ENCODE measurements at places on chromosomes 12 and 14.

DNA sequence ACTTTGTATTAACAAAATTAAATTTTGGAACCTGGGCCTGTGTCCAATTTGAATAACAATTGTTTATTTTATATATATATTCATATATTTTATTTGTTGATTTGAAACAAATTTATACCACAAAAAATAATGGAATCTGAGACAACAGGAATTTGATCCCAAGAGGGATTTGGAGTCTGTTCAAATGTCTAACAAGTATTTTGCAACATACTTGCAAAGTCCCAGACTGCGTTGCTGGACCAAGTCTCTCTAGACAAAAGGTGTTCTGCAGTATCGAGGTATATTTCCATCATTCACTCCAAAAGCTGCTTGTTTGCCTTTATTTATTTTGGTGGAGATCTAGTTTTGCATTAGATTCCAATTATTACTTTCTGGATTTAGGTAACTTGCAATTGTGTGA lies 68.7 kb upstream of the PTPRR start:
- no peak for DNase-seq

- no peak for DNase-seq
Observed at GRCh38 chr12:114848666-114849065, 164.7 kb upstream of the TBX3 start.

- DNase-seq = no peak
Observed at GRCh38 chr12:53975064-53975471, 314 bp upstream of the HOTAIR start.

GRCh38 chr14:60277605-60278190 lies 28.7 kb downstream of the PPM1A start:
- DNase-seq = no peak

DNA sequence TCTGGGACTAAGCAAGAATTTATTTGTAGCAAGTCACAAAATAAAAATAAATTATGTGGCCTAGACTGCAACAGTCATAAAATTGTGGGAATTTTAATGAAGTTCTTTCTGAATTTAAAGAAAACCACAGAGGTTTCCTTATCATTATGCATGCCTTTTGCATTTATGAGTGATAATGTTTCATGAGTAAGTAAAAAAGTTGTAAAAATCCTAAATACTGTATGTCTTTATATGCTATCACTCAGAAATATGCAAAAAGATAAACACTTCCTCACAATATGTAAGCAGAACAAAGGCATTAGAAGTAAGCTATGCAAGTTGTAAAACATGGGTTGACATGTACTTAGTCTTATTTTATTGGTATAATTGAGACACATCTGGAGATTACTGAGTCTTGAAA lies 239.4 kb upstream of the PDE3A start:
- DNase-seq = no peak

DNA sequence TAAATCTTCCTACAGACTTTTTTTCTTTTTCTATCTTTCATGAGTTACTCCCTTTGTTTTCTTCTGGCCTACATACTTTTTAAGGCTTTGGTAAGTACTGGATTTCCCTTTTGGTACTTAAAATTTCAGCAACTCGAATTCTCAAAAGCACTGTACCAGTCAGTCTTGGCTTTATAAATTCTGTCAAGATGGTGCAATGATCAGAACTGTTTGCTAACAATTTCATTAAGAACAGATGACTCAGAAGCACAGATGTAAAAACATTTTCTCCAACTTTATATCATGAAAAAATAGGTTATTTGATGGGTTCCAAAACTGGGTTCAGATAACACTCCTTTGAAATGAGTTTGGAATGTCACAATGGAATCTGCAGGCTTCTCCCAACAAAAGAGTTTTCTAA lies 1961.8 kb upstream of the FLRT2 start:
- DNase-seq = no peak

DNA sequence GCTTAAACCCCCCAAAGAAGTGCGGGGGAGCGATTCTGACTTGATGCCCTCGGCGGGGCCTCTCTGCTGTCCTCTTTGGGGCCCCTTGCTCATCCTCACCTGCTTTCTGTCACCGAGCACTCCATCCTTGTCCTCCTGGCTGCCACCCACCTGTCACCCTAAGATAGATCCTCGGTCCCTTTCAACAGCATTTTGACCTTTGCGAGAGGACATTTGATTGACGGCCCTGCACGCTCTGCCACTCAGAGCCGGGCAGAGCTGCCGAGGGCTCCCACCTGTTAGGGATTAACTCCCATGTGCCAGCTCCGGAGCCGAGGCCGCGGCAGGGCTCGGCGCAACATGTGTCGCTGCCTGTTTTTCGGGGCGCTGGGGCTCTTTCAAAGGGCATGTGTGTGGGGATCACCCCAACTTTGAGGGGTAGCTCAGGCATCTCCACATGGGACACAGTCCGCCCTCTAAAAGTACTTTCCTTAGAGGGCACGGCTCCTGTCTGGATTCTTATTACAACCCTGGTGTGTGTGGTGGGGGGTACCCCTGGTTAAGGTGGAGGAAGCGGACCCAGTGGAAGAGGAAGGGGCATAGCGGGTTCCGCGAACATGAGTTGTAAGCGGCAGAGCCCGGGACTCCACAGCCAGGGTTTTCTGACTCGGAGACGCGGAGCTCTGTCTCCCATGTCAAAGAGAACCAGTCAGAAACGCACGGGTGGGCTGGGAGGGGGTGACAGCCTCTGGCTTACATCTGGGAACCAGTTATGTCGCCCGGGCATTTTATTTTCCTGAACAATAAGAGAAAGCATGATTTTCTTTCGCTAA lies 811 bp upstream of the MEG3 start:
- no peak for DNase-seq

GRCh38 chr14:50040401-50040775 lies 76.0 kb downstream of the VCPKMT start:
- DNase-seq = no peak

DNA sequence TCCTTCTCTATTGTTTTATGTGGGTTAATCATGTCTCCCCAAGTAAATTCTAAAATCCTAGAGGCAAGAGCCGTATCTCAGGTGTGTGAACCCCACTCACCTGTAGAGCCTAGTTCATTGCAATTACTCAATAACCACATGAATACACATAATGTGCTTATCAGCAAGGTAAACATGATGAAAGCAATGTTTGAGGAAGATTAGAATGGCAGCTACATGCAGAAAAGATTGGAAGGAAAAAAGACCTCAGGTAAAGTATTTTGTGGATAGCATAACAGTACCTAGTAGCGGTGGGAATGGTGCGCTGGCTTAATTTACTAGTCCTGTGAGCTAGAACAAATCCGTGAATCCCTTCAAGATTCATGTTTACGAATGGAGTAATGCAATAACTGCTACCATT lies 5.3 kb upstream of the KRAS start:
- no peak for DNase-seq

DNA sequence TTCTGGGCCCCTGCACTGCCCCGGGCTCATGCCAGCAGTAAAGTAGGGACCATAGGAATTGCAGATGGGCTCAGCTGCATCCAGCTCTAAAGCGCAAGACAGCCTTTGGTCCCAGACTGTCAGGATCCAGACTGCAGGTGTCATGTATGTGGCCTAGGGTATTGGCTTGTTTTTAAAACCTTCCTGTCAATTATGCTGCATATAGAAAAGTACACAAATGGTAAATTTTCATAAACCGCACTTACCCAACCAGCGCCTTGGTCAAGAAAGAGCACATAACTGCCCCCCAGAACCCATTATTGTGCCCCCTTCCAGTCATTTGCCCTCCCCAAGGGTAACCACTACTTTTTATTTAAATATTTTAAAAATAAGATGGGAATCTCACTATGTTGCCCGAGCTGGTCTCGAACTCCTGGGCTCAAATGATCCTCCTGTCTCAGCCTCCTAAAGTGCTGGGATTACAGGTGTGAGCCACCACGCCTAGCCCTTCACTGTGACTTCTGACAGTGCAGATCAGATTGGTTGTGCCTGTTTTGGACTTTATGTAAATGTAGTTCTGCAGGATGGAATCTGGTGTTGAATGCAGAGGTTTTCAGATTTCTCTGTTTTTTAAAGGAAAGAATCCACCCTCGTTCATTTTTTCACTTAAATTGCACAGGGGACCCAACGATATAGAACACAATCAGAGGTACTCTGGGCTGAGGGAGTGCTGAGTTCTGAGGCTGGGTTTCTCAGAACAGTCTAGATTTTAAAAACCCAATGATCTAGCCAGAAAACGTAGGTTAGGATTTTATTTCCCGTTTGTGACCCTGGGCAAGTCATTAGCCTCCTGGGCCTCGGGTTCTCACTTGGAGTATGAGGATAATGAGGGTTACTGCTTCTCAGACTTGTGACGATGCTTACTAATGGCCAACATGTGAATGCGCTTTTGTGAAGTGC lies 6.7 kb downstream of the NR4A1 start:
- DNase-seq = no peak

DNA sequence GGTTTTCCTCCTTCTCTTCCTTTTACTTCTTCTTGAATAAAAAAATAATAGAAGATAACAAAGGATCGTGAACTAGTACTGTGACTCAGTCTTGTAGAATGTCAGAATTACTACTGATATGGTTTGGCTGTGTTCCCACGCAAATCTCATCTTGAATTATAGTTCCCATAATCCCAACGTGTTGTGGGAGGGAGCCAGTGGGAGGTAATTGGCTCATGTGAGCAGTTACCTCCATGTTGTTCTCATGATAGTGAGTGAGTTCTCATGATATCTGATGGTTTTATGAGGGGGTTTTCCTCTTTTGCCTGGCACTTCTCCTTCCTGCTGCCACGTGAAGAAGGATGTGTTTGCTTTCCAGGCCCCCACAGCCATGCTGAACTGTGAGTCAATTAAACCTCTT lies 549.6 kb downstream of the DIO2 start:
- DNase-seq = no peak

GRCh38 chr12:104866291-104866690 lies 91.8 kb downstream of the SLC41A2 start:
- no peak for DNase-seq

- DNase-seq = no peak
Observed at GRCh38 chr14:89053303-89053702, 228.9 kb downstream of the TTC8 start.

DNA sequence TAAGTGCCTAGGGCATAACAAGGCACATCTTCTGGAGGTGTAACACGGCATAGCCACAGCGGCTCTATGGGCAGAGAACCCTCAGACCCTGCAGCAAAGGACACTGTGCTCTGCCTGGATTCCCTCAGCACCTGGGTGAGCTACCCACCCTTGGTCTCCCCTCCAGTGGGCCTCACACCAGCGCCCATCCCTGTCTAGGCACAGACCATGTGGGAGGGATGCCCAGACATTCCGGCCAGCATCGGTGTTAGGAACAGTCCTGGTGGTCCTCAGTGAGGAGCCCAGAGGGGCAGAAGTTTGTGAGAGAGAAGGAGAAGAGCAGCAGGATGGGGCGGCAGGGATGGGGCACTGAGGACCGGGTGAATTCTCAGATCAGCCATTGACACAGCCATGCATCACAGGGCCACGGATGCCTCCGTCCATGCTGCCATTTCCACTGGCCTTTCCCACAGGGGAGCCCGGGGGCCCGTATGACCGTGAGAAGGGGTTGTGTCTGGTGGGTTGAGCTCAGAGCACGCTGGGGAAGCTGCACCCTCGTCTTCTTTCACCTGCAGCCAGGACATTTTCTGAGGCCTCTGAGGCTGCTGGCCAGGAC lies 282.7 kb upstream of the SFSWAP start:
- no peak for DNase-seq

DNA sequence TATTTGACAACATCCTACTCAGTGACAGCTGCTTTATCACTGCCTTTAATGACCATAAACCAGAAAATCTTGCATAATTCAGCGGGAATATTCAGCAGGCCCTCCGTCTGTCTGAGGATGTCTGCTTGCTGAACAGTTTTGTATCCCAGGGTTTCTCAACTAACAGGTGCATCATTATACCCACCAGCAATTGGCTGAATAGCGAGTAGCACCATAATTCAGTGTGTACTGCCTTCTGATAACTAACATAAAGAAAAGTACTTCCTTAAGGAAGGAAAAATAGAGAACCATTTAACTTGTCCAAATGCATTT lies 680.1 kb downstream of the GALC start:
- no peak for DNase-seq

- no peak for DNase-seq
Observed at GRCh38 chr14:89407856-89408255, 9.2 kb downstream of the FOXN3 start.

- no peak for DNase-seq
Observed at GRCh38 chr12:62922539-62922938, 12.4 kb downstream of the PPM1H start.

DNA sequence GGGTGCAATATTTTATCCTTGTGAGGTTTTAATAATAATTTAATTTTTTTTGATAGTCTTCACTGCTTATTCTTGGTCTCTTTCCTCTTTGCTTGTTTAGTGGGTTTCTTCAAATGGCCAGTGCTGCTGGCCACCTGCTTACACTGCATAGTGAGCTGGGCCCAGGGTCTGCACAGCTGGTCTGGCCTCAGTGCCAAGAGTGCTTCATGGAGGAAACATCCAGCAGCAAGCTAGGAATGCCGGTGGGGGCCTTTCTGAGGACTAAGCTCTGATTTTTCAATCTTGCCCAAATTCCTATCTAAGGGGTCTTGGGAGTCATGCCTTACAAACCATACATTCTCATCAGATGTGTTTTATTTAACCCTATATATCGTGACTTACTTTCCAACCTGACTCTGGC lies 13.3 kb upstream of the BDKRB2 start:
- DNase-seq = no peak

DNA sequence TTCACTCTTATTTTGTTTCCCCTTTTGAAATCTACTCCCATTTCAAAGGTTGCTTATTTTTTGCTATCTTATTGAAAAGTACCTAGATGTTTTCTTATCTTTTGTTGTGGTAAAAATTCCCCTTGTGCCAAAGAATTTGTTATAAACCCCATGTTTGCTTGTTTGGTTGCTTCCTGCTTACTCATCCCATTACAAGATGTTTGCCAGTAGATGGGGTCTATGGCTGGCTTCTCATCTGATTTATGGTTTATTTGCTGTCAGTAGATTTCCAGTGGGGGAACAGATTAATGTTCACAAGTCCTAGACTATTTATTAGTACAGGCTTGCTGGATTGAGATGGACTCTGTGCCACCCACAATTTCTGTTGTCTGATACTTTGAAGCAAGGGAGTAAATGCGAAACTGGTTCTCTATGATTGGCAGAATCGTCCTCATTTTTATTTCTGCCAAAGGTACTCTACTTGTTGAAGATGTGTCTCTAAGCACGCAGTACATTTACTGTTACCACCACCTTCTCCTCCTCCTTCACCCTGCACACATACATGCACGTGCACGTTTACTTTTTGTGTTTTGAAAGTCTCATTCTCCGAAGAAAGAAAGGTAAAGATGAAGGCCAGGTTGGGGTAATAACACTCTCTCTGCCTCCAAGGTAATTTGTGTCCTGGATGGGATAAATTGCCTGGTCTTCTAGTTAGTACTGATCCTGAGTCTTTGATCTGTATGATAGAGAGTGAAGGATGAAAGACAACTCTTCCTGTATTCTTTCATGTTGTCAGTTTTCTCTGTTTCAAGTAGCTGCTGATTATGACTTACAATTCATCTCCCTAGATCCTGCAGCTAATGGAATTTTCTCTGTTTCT lies 117.2 kb upstream of the ATP2B1 start:
- peak; percentile 3 for DNase-seq

- DNase-seq = no peak
Observed at GRCh38 chr12:125552295-125552694, 487.1 kb downstream of the AACS start.

GRCh38 chr14:103190741-103191140 lies 67.5 kb downstream of the TNFAIP2 start:
- DNase-seq = no peak
